Activated CD8-positive, alpha-beta memory T cell treated with anti-CD3 and anti-CD28 coated beads, Interleukin-2, amount 10 ng/mL, durations not matched to agents 7 days and 5 days (primary cell): ENCODE measurements at places on chromosomes 2 and 18.

GRCh38 chr2:240502430-240503121 is 55.2 kb downstream of the ANKMY1 start:
- peak; percentile 27 for DNase-seq

DNA sequence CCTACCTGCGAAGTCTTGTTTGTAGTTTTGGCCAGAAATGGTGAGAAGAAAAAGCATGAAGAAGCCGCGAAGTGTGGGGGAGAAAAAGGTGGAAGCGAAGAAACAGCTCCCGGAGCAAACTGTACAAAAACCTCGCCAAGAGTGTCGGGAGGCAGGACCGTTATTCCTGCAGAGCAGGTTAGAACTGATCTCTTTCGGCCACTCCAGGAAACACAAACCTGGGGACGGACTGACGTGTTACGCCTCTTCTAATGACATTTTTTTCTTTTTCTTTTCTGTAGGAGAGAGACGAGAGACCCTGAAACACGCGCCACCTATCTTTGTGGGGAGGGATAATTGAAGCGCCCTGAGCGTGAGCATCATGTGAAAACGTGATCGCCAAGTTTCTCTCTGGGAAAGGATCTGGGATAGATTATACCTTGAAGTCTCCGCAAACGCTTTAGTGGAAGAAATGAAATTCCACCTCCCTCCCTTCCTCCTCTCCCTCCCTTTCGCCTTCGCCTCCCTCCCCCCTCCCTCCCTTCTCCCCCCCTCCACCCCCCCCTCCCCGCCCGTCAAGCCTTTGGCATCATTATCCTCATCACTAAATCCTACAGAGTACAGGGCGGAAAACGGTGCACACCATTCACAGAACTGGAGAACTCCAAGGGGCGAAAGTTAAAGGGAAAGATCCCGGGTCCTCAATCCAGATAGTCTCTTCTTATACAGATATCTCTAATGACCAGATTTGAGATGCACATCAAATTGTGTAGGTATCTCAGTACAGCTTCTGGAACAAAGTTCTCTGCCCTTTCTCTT is at the start of gene ZEB2:
Gene ZEB2, minus strand, starts transcription at position 186 of the 798 bp plus-strand sequence. CDS start 2,769 bp downstream, outside the sequence.
- DNase-seq = peak; percentile 78

DNA sequence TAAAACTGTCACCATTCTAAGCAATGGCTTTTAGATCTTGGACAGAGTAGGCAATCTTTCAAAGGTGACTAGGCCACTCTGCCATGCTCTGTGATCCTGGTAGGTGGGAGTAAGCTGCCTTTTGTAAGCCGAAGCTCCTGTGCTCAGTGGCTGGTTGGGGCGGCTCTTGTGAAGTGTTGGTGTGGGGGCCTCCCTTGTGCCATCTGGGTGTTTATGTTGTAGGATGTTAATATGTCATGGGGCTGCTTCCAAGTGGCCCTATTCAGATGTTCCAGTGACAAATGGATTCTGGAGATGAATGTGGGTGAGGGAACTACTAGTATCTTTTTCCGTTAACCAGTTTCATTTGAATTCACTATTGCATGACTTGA is 116.8 kb upstream of the SPRED2 start:
- DNase-seq = no peak

- DNase-seq = no peak
Observed at GRCh38 chr2:55478610-55479304, 40.8 kb upstream of the CFAP36 start.

DNA sequence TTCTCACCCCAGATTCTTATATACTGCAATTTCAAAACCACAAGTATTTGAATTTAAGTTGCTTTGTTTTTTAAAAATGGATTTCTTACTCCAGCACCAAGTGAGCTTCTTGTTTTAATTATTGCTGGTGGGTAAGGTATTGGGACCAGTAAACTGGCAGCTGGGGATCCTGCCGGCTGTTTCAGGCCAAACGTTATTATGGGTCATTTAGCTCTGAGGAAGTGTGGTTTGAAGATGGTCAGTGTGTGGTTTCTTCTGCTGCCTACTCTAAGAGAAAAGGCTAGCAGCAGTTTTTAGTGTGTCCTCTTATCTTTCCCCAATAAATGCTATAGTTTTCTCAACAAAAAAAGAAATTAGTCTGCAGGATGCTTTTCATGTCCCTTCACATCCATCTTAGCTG is 30.6 kb downstream of the CFAP221 start:
- DNase-seq = no peak

DNA sequence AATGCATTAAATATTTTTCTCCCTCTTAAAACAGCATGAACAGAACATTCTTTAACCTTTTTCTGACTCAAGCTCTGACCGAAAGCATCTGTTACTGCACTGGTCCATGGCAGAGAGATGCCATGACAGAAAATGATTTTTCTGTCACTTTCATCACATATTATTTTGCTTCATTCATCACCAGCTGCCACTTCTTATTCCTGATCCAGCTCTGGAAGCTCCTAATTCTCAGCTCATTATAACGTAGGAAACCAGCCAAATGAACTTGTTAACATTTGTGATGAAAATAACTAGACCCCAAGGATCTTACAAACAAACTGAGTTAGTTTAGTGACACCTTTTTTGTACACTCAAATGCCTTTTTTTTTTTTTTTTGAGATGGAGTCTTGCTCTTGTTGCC is 7.6 kb upstream of the CFLAR start:
- DNase-seq = no peak

GRCh38 chr2:122755281-122755780 is 999.9 kb downstream of the TSN start:
- no peak for DNase-seq

- no peak for DNase-seq
Observed at GRCh38 chr2:25401307-25402026, 59.7 kb upstream of the DNMT3A start.

DNA sequence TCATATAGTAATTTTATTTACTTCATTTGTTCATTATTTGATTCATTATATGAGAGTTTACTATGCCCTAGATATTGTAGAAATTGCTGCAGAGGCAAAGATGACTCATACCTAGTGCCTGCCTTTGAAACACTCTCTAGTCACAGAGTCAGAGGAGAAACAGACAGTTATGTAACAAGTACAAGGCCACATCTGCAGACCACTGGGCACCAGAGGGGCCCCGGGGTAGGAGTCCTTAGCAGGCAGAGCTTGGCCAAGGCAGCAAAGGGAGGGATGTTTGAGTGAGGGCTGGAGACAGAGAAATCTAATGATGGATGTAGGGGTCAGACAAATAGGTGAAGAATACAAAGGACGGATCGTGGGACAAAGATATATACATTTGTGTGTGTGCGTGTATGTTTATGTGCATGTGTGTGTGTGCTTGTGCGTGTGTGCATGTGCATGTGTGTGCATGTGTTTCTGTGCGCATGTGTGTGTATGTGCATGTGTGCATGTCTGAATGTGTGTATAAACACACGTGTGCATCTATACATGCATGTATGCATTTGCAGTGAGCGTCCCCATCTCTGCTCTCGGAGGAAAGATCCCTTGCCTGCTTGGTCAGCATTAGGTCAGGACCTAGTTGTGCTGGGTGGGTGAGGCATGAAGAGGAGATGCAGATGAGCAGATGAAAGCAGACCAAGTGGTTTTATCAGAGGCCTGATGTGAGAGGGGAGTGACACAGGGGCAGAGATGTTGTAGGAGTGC is 170.6 kb upstream of the MYT1L start:
- DNase-seq = no peak

GRCh38 chr2:43890855-43891254 is 52.1 kb downstream of the ABCG8 start:
- no peak for DNase-seq

- DNase-seq = no peak
Observed at GRCh38 chr2:120983344-120983743, 247.7 kb downstream of the GLI2 start.

DNA sequence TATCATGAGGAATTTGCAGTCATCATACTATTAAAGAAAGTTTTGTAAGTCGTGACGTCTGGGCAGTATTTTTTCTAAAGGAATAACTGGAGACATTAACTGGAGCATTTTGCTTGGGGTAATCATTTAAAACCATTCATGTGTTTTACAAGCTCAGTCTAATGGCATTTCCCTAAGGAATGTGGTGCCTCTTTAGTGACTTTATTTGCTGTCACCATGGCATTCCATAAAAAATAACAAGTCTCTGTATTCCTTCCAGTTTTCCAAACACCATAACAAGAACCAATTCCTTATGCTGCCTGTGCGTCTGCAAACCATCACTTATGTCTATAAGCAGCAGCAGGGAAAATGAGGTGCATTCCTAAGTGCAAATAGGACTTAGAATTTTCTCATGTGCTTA is 82.8 kb downstream of the EPB41L3 start:
- DNase-seq = no peak

DNA sequence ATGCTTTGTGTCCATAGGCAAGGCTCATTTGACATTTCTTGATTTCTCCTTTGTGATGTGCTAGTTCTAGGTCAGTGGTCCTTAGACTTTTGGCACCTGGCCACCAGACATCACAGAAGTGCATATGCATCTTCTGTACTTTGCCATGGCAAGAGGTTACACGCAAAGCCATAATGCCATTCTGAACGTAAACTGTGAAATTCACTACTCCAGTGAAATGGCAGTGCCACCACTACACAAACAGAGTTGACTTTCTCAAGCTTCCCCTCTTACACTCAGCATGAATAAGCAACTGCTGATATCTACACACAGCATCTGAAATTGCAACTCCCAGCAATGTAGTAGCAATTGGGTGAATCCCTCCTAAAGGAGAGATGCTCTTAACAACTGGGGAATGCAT is 729.3 kb downstream of the DPP10 start:
- DNase-seq = no peak

DNA sequence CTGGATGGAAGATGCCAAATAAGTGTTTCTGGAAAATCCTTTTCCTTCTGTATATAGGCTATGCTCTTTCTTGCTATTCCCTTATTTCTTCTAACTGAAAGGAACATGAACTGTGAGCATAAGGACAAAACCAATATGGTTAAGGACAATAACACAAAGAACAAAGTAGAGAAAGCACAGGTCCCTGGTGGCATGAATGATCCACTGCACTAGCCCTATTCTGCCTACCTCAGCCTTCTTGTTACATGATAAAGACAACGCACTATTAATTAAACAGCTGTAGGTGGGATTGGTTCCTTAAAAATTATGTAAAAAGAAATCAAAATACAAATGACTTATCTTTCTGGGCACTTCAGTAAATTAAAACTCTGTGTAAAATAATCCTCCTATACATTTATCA is 1.9 kb upstream of the WDR75 start:
- DNase-seq = no peak

- DNase-seq = no peak
Observed at GRCh38 chr2:154375579-154375931, 322.9 kb upstream of the KCNJ3 start.

DNA sequence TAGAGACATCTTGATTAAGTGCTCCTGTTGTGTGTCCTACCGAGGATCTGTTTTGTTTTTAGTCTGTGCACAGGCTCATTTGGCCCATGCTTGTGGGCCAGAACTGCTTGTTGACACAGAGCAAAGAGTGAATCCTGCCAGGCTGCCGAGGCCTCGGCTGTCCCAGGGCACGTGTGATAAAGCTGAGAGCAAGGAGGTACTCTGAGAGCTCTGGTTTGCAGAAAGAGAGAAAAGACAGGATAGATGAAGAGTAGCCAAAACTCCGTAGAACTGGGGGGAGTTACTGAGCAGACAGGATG is 175.1 kb downstream of the FAM210A start:
- DNase-seq = no peak

GRCh38 chr2:158024288-158024898 is 77.3 kb upstream of the UPP2 start:
- peak; percentile 64 for DNase-seq

- no peak for DNase-seq
Observed at GRCh38 chr2:19685731-19686130, 216.1 kb downstream of the TTC32 start.

- DNase-seq = no peak
Observed at GRCh38 chr2:233353101-233353768, 1.1 kb upstream of the DGKD start.

DNA sequence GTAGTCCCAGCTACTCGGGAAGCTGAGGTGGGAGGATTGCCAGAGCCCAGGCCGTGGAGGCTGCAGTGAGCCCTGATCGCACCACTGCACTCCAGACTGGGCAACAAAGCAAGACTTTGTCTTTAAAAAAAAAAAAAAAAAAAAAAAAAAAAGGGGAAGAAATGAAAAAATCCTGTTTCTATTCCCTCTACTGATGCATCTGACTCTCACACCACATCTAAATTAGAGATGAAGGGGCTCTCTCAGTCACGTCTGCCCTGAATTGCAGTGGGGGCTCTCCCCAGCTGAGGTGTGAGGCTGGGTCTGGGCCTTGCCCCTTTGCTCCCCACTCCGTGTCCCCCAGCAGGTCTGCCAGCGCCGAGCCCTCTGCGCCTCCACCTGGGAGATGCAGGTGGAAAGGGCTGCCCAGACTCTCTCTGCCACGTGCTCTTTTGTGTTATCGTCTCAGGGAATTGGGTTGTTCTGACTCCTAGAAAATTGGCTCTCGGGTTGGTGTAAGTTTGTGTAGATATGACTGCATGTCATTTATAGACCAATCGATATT is 30.2 kb downstream of the TRAPPC12 start:
- DNase-seq = no peak

- DNase-seq = no peak
Observed at GRCh38 chr18:80120932-80121331, 11.9 kb downstream of the ADNP2 start.
